ENCODE measurements at places on chromosomes 3 and 15. TPM values are rescaled to one million over a fixed set of nuclear protein-coding genes. Genes with fewer than 3 reads are reported as not detected.
A peak's percentile ranks its signal among the peaks of the same experiment; 100 is the strongest.

APOD gene
- total RNA-seq, result 0.12 TPM

ERICH6 gene
- 0.06 TPM for total RNA-seq

SERPINI2 gene
- total RNA-seq, result 0.12 TPM

UACA gene
- 9.0 TPM for total RNA-seq

CLDN18 gene
- total RNA-seq, result not detected

MYL3 gene
- total RNA-seq, result not detected

PIF1 gene
- total RNA-seq, result 5.4 TPM

ACP3 gene
- total RNA-seq, result not detected

GRAMD1C gene
- 0.23 TPM for total RNA-seq

APH1B gene
- total RNA-seq, result 20.7 TPM

COL8A1 gene
- 24.3 TPM for total RNA-seq

STARD9 gene
- 0.70 TPM for total RNA-seq

- DNase-seq, result no peak
These were observed 87.3 kb downstream of the PGPEP1L start for GRCh38 chr15:98920091-98920880.

DNA sequence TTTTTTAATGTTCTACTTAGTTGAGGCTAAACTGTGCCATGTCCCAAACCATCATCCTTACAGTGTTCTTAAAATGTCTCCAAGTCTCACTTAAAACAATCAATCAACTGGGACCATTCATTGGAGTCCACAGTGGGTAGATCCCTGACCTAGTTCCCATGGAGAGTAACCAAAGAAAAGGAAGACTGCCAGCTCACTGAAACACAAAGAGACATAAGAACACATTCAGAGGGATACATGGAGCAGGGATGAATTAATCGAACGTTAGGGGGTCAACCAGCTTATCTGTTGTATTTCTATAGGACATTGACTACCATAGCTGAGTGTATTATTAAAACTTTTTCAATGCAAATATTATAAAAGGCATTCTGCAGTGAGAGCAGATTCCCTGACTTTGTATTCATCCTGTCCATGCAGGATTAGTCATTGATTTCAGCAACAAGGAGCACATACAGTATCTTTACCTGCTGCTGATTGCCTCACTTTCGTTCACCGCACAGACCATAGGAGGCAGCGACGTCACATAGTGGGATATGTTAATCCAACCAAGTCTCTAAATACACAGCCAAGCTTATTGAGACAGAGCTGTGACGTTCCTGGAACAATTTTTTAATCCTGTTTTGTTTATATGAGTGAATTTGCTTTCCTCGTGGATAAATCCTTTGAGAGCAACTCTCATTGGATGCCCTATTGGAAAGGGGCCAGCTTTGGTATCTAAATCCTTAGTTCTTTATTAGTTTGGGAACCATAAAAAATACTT, 364.9 kb upstream of the RBMS3 start:
- peak; percentile 63 for DNase-seq

GRCh38 chr3:101383656-101384055, 63.3 kb upstream of the IMPG2 start:
- DNase-seq, result no peak

DNA sequence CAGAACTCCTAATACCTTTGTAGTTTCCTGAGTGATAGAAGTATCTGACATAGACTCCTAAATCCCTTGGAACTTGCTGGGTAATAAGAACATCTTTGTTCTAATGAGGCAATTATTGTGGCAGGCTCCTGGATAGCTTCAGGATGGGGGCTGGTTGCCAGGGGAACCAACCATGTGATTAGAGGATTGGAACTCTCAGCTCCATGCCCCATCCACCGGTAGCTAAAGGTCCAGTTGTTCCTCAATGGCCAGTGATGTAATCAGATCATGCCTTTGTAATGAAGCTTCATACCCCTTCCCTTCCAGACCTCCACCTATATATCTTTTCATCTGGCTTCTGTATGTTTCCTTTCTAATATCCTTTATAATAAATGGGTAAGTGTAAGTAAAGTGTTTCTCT, 221.2 kb upstream of the ALCAM start:
- no peak for DNase-seq

DNA sequence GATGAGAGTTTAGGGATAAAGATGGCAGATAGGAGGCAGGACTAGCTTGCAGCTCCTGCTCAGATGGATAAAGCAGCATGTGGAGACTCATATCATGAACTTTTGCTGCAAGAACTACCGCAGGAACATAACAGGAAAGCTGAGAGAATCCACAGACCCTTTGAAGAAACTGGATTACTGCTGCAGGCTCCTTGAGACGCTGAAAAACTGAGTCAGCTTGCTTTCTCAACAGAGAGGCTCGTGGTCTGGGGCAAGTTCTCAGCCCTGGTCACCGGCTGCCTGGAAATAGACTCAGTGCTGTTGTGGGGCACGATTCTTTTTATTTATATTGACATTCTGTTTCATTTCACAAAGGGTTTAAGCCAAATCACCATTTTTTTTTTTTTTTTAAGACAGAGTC, 28.8 kb upstream of the TRIM59 start:
- no peak for DNase-seq

DNA sequence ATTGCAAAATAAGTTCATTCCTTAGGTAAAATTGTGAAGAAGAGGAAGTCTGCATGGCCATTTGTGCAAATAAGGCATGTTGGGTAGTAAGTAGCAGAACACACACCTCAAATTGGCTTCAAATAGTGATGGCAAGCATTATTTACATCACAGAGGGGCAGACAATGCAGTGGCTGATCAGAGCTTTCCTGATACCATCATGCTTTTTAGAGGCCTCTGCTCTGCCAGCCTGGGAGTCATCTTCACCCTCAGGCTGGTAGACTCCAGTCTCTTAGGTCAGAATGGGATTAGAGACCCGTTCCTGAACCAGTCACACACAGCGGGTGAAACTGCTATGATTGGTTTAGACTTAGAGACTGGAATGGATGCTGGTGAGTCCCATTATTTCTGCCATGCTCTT, 396.0 kb upstream of the MCTP2 start:
- no peak for DNase-seq

DNA sequence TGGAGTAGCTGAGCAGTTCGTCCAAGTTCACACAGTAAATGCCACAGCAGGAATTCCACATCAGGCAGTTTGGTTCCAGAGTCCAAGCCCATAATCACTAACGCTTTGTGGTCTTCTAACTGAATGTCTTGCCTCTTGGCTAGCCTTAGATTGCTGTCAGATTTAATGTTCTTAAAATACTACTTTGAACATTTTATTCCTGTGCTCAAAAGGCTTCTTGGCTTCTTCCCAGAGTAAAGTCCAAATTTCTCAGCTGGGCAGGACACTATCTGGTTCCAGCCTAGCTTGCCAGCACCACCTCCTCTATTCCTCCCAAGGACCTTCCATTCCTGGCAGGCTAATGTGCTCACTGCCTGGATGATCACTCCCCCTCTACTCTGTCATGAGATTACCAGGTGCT, 256.9 kb downstream of the SQOR start:
- no peak for DNase-seq

DNA sequence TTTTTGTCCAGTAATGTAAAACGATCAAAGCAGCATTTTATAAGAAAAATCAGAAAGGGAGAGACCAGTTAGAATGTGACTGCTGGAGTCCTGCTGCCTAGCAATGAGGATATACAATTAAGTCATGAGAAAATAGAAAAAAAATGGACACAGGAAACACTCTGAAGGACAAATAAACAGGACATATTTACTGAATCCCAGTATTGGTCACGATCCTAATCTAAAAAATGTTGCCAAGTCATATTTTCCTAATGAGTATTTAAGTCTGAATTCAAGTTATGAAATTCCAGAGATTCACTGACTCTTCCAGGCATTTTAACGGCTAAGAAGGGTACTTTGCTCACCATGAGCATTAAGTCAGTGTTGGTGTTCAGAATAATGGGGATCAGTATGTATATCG, 154.3 kb upstream of the CCDC54 start:
- peak; percentile 49 for DNase-seq

- DNase-seq, result peak; percentile 33
These were observed 117.8 kb downstream of the TMEM266 start for GRCh38 chr15:76177491-76178040.

DNA sequence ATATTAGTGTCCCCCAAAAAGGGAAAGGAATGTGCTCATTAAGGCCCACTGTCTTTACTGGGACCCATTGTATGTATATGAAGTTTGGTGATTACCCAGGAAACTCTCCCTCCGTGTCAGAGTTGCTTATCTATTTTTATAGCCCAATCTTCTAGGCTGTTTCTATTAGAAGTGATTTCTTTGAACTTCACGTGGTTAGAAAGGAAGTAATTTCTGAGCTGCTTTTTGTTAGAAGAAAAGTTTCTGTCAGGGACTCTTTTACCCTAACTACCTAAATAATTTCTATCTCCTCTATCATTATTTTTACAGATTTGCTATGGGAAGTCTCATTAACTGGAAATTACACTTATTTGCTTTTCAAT, 17.7 kb upstream of the SENP7 start:
- DNase-seq, result no peak

- DNase-seq, result no peak
These were observed 22.8 kb downstream of the CFAP100 start for GRCh38 chr3:126417515-126417914.

DNA sequence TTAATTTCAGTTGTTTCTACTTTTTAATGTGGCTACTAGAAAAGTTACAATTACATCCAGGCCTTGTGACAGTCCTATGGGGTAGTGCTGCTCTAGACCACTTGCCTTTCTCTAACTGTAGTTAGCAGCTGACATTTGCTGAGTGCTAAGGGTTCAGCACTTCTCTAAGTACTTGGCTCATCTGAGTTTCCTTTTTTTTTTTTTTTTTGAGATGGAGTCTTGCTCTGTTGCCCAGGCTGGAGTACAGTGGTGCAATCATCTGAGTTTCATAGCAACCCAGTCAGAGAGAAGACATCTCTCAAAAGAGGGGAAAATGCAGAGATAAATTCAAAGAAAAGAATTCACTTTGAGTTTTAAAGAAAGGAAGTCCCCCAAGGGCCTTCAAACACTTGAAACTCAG, 130.8 kb downstream of the MYLK start:
- DNase-seq, result no peak

- no peak for DNase-seq
These were observed 46.8 kb downstream of the CMTM6 start for GRCh38 chr3:32455609-32456428.

DNA sequence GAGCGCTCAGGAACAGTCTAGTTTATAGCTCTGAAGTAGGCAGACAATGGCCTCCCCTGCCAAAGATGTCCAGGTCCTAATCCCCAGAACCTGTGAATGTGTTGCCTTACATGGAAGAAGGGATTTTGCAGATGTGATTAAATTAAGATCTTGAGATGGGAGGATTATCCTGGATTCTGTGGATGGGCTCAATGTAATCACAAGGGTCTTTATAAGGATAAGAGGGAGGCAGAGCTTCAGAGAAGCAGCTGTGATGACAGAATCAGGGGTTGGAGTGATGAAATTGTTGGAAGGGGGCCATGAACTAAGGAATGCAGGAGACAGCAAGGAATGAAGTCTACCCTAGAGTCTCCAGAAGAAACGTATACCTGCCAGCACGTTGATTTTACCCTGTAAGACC, 14.0 kb upstream of the GK5 start:
- no peak for DNase-seq

DNA sequence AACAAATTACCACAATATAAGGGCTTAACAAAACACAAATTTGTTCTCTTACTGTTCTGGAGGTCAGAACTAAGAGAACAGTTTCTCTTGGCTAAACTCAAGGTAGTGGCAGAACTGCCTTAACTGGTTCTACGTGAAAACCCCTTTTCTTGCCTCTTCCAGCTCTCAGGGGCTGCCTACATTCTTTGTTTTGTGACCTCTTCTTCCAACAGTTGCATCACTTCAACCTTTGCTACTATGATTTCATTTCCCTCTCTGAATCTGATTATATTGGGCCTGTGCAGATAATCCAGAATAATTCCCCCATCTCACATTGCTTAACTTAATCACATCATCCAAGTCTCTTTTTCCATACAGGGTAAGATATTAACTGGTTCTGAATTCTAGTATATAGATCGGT, 624.6 kb downstream of the ZPLD1 start:
- DNase-seq, result no peak

DNA sequence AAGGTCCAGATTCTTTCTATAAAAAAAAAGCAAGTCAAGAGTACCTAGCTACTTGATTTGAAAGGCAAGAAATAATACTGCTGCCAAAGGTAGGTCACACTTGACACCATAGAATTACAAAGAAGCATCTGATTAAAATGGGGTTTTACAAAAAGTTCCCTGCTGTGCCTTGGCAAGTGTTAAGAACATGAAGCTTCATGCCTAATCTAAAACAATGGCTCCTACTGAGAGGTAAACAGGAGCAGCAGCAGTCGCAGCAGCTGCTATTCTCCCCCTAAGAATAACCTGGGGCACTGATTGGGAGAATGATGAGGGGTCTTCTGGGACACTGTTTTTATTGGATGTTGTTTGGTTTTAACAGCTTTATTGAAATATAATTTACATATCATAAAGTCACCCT, 14.1 kb downstream of the UBP1 start:
- no peak for DNase-seq

- no peak for DNase-seq
These were observed 914.0 kb upstream of the ALCAM start for GRCh38 chr3:104452697-104453096.

- DNase-seq, result no peak
These were observed 44.0 kb upstream of the PCSK6 start for GRCh38 chr15:101533371-101534140.

- DNase-seq, result no peak
These were observed 99.7 kb downstream of the VGLL4 start for GRCh38 chr3:11543948-11544387.

- DNase-seq, result no peak
These were observed 110.1 kb downstream of the MOBP start for GRCh38 chr3:39577541-39577940.

GRCh38 chr3:147420353-147421183, 11.4 kb downstream of the ZIC1 start:
- DNase-seq, result no peak

DNA sequence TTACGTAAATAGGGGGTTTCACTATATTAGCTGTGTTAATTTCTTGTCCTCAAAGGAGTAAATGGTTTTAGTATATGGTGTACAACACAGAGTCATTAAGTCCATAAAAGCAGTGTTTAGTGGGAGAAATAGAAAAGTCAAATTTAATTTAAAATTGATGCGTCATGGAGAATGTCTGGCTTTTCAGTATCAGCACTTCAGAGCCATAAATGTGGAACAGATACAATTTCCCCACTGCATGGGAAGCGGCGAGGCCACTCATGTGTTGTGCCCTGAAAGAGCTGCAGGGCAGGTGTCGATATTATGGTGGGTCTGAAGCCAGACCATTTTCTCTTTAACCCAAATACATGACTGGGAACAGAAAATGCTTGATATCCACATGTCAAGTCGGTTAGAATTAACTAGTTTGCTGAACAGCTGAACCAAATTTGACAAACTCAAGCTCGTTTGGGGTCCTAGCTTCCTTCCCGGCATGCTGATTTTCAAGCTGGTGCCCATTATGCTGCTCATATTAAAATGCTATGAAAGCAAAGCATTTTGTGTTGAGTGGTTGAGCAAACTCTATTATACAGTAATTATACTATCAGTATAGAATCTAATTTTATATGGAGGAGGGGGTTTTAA, 364.6 kb upstream of the TBL1XR1 start:
- DNase-seq, result no peak

GRCh38 chr3:43288366-43288765, 2.0 kb downstream of the SNRK start:
- DNase-seq, result no peak

- no peak for DNase-seq
These were observed 767 bp downstream of the AP3S2 start for GRCh38 chr15:89893027-89893426.

- no peak for DNase-seq
These were observed 23.0 kb downstream of the TPM1 start for GRCh38 chr15:63065262-63066221.

All from H4 (cell line).